Urinary bladder (tissue), 4 donors: ENCODE measurements at places on chromosomes 16 and 17. TPM values are rescaled to one million over a fixed set of nuclear protein-coding genes. Genes with fewer than 3 reads are reported as not detected.

Gene MPP3
- 5.4 TPM for polyA plus RNA-seq

Gene DNAAF8
- 1.3 TPM for polyA plus RNA-seq

Gene SGCA
- polyA plus RNA-seq: 89.1 TPM

Gene SOX15
- 15.3 TPM for polyA plus RNA-seq

Gene SCGB1C2
- polyA plus RNA-seq: not detected

Gene SPAG5
- 2.7 TPM for polyA plus RNA-seq

Gene CNGB1
- polyA plus RNA-seq: not detected

Gene P3H4
- 11.5 TPM for polyA plus RNA-seq

Gene BEAN1
- 1.0 TPM for polyA plus RNA-seq

Gene TLCD1
- polyA plus RNA-seq: 5.1 TPM

Gene ZNF19
- polyA plus RNA-seq: 3.1 TPM

Gene RFNG
- 47.0 TPM for polyA plus RNA-seq

Gene STX1B
- polyA plus RNA-seq: 0.47 TPM

Gene MMP15
- 11.1 TPM for polyA plus RNA-seq

Gene AIPL1
- polyA plus RNA-seq: not detected

Gene KRT28
- not detected for polyA plus RNA-seq

Gene SMIM5
- 3.6 TPM for polyA plus RNA-seq

Gene UMOD
- not detected for polyA plus RNA-seq

Gene MT1G
- polyA plus RNA-seq: 55.5 TPM

Gene KRTAP2-2
- not detected for polyA plus RNA-seq

Gene ACSM2B
- 0.28 TPM for polyA plus RNA-seq

Gene TMED6
- 0.09 TPM for polyA plus RNA-seq

Gene METTL22
- polyA plus RNA-seq: 25.2 TPM

Gene AARS1
- 70.5 TPM for polyA plus RNA-seq

Gene KRT12
- not detected for polyA plus RNA-seq

Gene AOC3
- polyA plus RNA-seq: 319 TPM

Gene DNAH17
- 0.10 TPM for polyA plus RNA-seq

Gene GP2
- 0.95 TPM for polyA plus RNA-seq

Gene DPEP3
- polyA plus RNA-seq: 0.09 TPM

Gene SSTR5
- 0.20 TPM for polyA plus RNA-seq

Gene MYL4
- polyA plus RNA-seq: 0.53 TPM

Gene CACNA1G
- 0.15 TPM for polyA plus RNA-seq

Gene TLCD2
- polyA plus RNA-seq: 4.6 TPM

Gene HMOX2
- polyA plus RNA-seq: 45.6 TPM

Gene ASGR1
- polyA plus RNA-seq: 1.6 TPM

Gene OR2C1
- polyA plus RNA-seq: 0.09 TPM

Gene TMEM256
- 113 TPM for polyA plus RNA-seq

Gene RASD1
- 12.5 TPM for polyA plus RNA-seq

Gene OXLD1
- polyA plus RNA-seq: 47.9 TPM

Gene ZNF668
- polyA plus RNA-seq: 10.7 TPM

Gene PRSS36
- 2.6 TPM for polyA plus RNA-seq
